A549 treated with dexamethasone at 1 μM for 4 hours (cell line): ENCODE measurements at places on chromosomes 6 and 20. TPM values are rescaled to one million over a fixed set of nuclear protein-coding genes. Genes with fewer than 3 reads are reported as not detected.

SLC22A1 gene
- total RNA-seq: 2.1 to 2.6 TPM (median 2.4 TPM) in 5 replicates

KCTD20 gene
- 15.7 to 18.0 TPM (median 17.4 TPM) in 5 replicates for total RNA-seq

ASF1A gene
- total RNA-seq: 7.5 to 9.9 TPM (median 7.7 TPM) in 5 replicates

CPNE5 gene
- total RNA-seq: 0.06 to 0.12 TPM (median 0.10 TPM) in 5 replicates

HLA-DOB gene
- total RNA-seq: 0.08 to 0.21 TPM (median 0.09 TPM) in 3 of 5 replicates, not detected in the others

ARFGEF3 gene
- total RNA-seq: 0.40 to 0.66 TPM (median 0.54 TPM) in 5 replicates

SLA2 gene
- 0.08 to 0.12 TPM (median 0.12 TPM) in 5 replicates for total RNA-seq

FNDC11 gene
- total RNA-seq: 0.14 to 0.38 TPM (median 0.24 TPM) in 5 replicates

SYCP2 gene
- total RNA-seq: 0.12 to 0.61 TPM (median 0.29 TPM) in 5 replicates

LY86 gene
- total RNA-seq: not detected in 5 replicates

RPS10 gene
- 1,739 to 2,114 TPM (median 1,842 TPM) in 5 replicates for total RNA-seq

MACROD2 gene
- 0.26 to 0.64 TPM (median 0.51 TPM) in 5 replicates for total RNA-seq

TDP2 gene
- 26.1 to 33.2 TPM (median 29.8 TPM) in 5 replicates for total RNA-seq

SPTLC3 gene
- 0.01 to 0.12 TPM (median 0.06 TPM) in 4 of 5 replicates, not detected in the other for total RNA-seq

ZSCAN23 gene
- not detected in 5 replicates for total RNA-seq

BHLHE23 gene
- 0.12 TPM in 1 of 5 replicates, not detected in the others for total RNA-seq

POU5F1 gene
- total RNA-seq: 11.8 to 22.2 TPM (median 16.0 TPM) in 5 replicates

OR12D3 gene
- not detected in 5 replicates for total RNA-seq
